Posterior cingulate gyrus (tissue), 11 donors: ENCODE measurements at places on chromosomes 7 and 10.

DNA sequence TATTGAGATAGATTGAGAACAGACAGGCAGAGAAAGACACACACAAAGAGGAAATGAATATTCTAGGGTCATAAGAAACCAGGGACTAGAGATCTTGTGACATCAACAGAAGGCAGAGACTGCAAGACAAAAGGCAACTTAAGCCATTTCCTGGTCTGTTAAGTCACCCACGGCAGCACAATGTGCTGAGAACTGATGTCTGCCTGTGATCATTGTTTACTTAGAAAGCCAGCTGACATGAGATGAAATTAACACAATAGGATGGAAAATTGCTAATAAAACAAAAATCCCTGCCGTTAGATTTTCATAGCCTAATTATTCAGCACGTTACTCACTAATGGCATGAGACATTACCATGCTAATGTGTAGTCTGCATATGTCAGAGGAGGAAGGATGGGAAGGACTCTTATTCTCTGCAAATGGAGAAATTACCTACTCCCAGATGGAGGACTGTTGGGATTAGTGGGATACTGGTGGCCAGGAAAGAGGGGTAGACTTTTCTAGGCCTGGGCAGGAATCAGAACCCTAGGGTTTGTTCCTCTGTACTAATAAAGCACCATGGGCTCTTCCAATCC is 191.3 kb upstream of the PODXL start:
- DNase-seq = no peak

GRCh38 chr7:41305001-41305400 is 397.9 kb downstream of the INHBA start:
- no peak for DNase-seq

DNA sequence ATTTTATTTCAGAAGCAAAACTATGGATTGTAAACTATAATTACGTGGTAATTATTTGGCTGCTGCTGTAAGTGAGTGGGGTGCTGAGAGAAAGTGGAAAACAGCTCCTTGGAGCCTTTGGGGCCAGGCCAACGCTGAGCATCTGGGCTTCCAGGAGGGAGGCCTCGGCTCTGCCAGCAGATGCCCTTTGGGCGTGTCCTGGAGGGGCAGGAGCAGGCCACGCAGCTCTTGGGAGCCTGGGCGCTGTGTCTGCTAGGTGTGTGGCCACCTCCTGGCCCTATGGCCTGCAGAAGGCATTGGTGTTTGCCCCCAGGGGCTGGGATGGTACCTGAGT is 423.3 kb downstream of the GLRX3 start:
- DNase-seq = no peak

DNA sequence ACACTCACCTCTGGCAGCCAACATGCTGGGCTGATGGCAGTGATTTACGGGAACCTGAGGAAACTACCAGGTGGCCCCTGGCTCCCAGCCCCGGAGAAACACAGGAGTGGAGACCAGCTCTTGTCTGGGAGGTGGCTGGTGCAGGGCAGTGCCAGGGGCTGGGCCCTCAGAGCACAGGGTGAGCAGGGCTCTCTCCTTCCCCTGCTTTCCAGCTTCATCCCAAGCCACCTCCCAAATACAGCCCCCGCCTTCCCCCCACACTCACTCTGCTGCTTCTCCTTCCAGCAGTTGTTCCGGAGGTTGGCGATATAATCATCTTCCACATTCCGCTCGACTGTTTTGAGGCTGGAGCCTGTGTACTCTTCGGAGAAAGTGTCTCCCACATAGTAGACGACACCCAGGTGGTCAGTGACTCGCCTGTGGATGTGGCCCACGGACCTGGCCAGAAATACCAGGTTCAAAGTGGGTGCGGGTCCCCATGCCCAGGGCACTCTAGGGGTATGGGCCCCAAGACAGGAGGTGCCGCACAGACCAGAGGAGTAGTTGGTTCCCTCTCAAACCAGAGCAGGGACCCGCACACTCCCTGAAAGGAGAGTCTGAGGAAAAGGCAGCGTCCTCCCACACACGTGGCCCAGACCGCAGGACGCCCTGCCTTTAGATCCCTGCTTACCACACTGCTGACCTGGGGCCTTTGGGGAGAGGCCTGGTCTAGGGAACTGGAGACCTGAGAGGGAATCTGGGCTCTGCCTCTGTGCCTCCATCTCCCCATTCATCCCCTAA is 18.3 kb downstream of the DNAJB12 start:
- DNase-seq = no peak

GRCh38 chr7:81925530-81925929 is 155.7 kb upstream of the HGF start:
- DNase-seq = no peak

DNA sequence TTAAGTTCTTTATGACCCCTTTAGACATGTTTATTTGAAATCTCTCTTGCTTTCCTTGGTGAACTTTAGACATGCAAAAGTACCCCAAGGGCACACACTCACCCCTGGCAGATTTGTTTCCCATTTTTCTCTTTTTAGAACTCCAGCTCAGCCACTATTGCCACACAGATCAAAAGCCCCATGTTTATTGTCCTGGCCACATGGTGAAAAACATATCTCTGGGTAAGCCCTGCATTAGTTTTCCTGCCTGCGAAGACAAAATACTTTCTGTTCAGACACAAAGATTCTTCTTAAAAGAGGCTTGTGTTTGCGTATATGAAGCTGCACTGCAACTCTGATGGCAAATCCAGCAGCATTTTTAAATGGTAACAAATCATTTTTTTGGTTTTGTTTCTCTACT is 200.0 kb downstream of the POLR1F start:
- no peak for DNase-seq

- no peak for DNase-seq
Observed at GRCh38 chr7:67554986-67555385, 558.4 kb downstream of the TYW1 start.

- no peak for DNase-seq
Observed at GRCh38 chr7:27515933-27516332, 146.8 kb downstream of the HIBADH start.
